GM13976 (cell line): ENCODE measurements at places on chromosomes 7 and 10.

- DNase-seq: no peak
These were observed 173.6 kb downstream of the ARHGAP12 start for GRCh38 chr10:31754803-31755624.

- no peak for DNase-seq
These were observed 30.3 kb downstream of the ZNF775 start for GRCh38 chr7:150409300-150410030.

DNA sequence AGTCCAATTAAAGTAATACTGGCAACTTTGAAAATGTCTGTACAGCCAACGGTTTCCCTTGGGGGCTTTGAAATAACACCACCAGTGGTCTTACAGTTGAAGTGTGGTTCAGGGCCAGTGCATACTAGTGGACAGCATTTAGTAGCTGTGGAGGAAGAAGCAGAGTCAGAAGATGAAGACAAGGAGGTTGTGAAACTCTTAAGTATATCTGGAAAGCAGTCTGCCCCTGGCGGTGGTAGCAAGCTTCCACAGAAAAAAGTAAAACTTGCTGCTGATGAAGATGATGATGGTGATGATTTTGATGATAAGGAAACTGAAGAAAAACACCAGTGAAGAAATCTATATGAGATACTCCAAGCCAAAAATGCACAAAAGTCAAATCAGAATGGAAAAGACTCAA, 72.2 kb downstream of the ZNF783 start:
- no peak for DNase-seq

DNA sequence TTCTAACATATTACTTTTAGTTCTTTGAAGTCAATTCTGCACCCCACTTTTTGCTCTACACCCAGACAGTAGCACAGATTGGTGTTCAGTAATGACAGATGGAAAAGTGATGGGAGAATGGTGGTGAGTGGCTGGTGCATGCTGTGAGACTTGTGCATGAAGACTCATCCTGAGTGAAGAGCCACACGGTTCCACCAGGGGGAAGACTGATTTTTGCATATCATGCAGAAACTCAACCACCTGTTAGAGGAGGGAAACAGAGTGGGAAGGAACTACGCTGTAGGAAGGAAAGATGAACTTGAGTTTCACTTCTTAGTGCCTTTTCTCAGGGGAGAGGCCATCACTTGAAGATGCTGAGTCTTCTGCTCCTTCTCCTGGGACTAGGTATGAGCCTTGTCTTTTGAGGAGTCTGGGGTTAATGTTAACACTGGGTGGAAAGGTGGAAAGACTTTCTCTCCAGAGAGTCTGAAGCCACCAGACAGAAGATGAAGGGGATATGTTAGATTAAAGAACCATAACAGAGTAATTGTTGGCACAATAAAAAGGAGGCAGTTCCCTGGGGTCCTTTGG, 9.3 kb upstream of the PRSS1 start:
- DNase-seq: no peak

- no peak for DNase-seq
These were observed 810.2 kb downstream of the PCDH15 start for GRCh38 chr10:53990799-53991238.

- no peak for DNase-seq
These were observed 108.6 kb downstream of the NRF1 start for GRCh38 chr7:129719980-129720732.

DNA sequence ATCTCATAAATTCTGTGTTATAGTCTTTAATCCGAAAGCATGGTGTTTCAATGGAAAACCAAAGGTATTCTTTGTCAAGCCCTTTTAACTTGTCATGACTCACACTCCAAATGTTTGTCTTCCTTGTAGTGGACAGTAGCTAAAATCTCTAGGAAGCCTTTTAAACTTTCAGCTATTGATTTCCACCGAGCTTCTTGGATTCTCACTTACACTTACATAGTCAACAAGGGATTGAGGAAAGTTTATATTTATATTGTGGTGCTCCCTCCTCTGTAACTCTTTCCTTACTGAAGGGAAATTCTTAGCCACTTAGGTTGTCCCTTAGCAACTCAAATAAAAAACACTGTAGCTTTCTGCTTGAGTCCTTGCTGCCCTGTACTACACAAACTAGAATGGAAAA, 31.2 kb upstream of the GPR37 start:
- no peak for DNase-seq

GRCh38 chr10:6465854-6466601, 114.0 kb downstream of the PRKCQ start:
- no peak for DNase-seq

- no peak for DNase-seq
These were observed 82.0 kb downstream of the TMEM168 start for GRCh38 chr7:112708236-112708635.

DNA sequence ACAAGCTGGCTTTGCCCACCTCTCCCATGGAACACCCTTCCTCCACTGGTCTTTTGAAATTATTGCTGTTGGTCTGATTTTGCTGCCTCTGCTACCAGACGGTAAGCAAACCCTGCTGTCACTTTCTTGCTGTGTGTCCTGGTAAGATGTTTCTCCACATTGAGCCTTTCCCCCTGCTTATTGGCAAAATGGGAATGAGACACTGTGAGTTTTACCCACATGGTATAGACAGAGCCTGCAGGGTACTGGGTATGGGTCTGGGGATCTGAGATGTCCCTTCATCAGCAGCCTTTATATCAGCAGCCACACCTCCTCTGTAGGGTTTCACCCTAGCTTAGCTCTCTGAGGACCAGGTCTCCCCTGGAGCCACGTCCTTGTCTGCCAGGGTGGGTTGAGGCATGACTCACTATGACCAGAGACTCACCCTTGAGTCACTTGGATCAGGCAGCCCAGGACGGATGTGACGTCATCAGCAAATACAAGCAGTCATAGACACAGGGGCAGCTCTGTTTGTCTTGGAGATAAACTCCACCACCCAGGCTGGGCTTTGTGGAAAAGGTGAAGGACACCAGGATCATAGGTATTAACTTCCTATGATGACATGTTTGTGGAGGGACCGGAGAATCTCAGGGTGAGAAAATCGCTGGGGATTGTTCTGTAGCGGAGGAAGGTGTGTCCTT, 17.9 kb upstream of the BAIAP2L1 start:
- DNase-seq: no peak

DNA sequence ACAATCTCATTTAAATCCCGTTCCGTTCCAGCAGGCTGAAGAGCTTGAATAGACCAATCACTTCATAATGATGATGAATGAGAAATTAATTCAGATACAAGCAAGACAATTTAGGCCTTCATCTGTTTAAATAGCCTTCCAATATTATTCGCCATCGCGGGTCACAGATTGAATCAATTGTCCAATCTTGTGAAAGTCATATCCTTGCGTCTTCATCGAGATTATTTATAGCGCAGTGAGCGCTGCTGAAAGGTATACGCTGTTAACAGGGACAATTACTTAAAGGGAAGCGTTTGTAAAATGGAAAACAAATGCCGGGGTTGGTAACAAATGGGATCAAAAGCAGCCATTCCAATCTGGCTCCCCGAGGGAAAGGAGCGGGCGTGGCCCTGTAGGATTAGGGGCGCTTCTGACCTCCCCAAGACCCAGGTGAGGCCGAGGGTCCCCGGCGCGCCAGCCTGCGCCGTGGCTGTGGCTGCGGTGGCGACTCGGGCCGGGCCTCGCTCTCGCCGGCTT, 8.6 kb downstream of the EVX1 start:
- peak; percentile 17 for DNase-seq
